Naive thymus-derived CD8-positive, alpha-beta T cell (primary cell): ENCODE measurements at places on chromosomes 7 and 10.

DNA sequence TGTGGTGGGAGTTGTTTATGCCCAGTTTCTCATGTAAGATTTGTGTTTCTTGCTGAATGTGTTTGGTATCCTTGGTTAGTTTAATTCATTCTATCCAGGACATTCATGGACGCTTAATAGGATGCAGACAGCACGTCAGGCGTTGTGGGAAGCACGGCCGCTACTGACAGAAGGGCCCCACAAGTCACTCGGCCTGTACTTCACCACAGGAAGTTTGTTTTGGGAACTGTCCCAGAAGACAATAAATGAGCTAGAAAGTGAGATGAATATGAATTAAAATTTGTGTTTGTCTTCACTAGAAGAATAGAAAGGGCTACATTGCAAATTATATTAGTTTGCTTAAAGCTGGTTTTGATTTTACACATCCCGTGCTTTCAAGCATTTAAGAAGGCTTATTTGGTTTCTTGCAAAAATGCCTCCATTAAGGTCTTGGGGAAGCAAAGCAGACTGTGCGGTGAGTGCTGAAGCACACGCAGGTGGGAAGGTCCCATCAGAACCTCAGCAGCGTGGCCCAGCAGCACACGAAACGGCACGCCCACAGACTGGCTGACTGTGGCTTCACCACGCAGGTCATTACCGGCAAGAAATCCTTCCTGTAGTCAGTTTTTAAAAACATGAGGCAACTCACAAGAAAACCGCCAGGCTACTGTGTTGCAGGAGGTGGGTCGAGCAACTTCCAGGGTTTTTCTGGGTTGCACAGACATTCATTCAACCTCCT is 74.1 kb downstream of the VIPR2 start:
- DNase-seq, result no peak

- no peak for DNase-seq
Measured at GRCh38 chr10:108653531-108653930, 1269.8 kb downstream of the XPNPEP1 start.

- DNase-seq, result no peak
Measured at GRCh38 chr10:1123198-1123597, 67.0 kb downstream of the WDR37 start.

DNA sequence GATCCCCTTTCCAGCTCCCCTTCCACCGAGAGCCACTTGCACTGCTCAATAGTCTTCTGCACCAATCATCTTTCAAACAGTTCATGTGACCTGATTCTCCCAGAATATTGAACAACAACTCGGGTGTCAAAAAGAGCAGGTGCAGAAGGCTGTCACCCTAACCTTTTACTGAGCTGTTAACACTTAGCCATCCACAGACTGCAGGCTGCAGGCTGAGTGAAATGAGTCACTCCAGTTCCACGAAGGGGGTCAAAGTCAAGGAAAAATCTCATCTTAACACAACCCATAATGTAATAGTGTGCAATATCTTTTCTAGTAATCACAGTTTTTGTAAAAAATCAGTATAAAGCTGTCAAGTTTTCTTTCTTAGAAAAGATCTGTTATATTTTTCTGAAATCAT is 63.1 kb downstream of the MTPAP start:
- DNase-seq, result no peak

- no peak for DNase-seq
Measured at GRCh38 chr7:2876031-2876731, 32.1 kb upstream of the GNA12 start.
